ENCODE measurements at places on chromosomes 7 and 10.

- no peak for DNase-seq
Measured at GRCh38 chr10:129023082-129023481, 444.0 kb upstream of the MGMT start.

GRCh38 chr10:43231523-43232078, 35.3 kb downstream of the RASGEF1A start:
- DNase-seq = no peak

DNA sequence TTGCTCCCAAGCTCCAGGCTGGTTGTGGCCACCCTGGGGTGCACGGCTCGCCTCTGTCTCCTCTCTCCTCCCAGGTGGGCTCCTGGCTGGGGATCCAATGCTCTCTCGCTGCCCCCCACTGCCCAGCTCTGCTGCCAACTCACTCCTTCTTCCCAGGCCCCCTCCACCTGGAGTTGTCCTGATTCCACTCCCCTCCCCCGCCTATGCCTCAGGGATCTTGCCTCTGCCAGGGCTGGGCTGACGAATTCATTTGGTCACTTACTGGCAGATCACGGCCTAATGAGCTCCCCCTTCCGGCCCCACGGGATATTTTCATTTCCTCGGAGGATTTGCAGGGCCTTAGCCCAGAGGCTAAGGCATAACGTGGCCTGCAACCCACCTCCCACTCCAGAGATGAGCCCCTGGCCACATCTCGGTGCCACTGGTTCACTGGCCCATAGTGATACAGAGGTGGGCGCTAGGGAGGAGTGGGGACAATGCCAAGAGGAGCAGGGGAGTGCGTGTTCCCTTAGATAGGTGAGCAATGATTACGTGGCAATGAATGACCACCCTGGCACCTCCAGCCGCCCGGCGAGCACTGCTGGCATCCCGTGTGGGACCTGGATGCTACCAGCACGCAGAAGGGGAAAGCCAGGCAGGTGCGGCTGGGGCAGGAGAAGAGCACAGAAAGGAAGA, 344.6 kb upstream of the SHH start:
- no peak for DNase-seq

DNA sequence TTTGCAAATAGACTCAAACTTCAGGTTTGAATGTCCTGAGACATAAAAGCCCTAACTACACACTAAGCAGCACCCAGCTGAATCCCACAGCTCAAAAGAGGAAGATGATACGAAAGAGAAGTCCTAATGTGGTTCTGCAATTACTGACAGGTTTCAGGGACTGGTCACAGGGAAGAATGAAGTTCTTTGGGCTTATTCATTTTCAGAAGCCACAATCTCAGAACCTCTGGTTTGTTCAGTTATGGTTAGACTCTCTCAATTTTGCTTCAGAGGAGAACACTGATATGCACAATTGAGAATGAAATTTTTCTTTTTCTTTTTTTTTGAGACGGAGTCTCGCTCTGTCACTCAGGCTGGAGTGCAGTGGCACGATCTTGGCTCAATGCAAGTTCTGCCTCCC, 94.6 kb upstream of the FAM180A start:
- no peak for DNase-seq

DNA sequence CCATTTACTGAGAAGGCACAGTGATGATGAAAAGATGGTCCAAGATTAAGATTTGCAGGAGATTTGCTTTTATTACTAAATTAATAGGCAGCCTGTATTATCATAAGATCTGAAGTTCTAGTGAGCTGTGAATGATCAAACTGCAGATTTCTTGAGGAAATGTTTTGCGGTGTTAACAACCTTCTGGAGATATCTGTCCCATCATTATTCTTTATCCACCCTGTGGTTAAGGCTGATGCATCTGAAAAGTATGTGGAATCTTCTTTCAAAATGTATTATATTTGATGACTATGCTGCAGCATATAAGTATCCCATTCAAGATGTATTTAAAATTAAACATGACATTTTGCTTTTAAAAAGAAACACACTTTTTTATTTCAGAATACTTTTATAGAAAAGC, 150.3 kb downstream of the POLR1F start:
- DNase-seq = no peak

GRCh38 chr7:7119729-7120128, 62.6 kb upstream of the C1GALT1 start:
- no peak for DNase-seq

DNA sequence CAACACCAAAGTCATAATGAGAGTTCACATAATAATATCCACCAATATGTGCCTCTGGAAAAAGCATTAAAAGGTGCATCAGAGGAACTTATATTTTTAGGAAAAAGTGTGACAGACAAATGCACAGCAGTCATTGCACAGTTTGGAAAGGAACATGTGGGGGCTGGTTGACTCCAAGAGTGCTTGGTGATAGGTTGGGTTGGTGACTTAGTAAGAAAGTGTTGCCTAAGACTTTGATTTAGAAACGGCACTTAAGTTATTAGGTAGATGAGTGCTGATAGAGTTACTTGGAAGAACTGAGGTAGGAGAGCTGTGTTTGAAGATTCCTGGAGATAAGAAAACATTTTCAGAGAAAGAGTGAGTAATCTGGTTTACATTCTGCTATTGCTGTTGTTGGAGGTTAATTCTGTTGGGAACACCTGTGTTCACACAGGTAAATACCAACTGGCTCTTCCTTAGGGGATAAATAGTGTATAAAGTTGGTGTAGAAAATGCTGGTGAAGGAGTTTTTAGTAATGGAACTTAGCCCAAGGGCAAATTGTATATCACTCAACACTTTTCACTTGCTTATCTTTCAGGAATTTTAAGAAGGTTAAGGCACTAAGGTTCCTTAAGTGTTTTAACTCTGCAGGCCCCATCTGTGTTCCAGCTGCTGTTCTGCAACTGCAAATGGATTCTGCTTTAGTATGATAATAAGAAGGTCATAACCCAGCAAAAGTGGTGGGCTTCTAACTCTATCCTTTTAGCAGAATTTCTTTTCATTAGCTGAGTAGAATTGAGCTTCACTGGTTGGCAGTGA, 196.1 kb downstream of the NSUN6 start:
- no peak for DNase-seq

DNA sequence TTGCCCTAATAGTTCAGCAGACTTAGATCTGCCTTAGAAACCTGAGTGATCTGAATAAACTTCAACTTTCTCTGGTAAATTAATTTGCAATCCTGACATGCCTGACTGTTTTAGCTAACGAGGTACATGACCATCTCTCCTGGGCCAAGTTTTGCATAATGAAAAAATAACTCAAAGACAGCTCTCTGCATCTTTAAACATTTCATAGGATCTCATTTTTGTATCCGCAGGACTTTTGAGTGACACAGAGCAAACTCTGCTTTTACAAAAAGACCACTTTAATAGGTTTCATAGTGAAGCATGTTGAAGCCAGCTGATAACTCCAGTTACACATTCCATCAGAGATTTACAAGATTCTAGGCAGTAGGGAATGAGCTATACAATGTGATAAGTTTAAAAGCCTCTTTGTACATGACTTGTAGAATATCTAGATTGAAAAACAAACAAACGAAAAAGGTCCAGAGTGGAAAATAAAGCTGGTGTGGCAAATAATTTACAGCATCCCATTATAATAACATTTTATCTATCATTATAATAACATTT, 2.1 kb downstream of the PRKG1 start:
- no peak for DNase-seq

DNA sequence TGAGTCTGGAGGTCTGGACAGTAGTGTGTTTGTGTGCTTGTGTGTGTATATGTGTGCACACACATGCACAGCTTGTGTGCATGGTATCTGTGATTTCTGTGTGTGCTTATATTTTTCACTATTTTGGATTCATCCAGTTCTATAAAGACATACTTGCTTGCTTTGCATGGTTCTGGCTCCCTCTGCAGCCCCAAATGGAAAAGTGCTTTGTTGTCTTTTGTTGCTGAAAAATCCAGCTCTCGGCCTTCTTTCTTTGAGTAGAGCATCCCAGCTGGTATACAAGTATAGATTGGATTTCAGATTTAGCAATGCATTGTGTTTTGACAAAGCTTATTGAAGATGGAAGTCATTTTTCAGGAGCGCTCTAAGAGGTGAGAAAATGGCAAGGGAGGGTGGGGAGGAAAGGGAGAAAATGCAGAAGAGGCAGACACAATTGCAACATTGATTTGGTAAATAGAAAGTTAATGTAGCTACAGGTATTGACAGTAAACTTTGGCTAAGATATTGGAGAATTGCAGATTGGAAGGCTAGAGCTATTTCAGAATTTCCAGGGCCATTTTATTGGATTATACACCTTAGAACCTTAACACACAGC, 333.9 kb downstream of the AUTS2 start:
- no peak for DNase-seq

- peak; percentile 96 for DNase-seq
Measured at GRCh38 chr7:1940402-1940786, 270.3 kb downstream of the ELFN1 start.

DNA sequence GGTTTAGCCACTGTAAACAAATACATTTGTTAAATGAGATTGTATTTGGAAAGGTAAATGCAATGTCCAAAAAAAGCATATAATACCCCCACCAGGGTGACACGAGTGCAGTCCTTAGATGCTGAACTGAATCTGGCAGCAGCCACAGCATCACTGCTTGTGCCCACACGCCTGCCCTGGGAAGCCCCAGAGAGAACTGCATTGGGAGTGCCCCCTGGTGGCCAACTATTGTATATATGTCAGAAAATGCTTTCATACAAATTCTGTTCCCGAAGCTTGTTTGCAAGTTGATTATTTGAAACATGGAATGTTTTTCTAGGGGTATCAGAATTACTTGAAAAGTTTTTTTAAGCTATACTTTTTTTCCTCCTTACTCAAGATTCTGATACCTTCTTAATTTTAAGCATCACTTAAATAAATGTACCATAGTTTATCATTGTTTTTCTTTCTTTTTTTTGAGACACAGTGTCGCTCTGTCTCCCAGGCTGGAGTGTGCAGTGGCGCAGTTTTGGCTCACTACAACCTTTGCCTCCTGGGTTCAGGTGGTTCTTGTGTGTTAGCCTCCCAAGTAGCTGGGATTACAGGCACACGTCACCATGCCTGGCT, 50.1 kb downstream of the LANCL2 start:
- DNase-seq = peak; percentile 75

DNA sequence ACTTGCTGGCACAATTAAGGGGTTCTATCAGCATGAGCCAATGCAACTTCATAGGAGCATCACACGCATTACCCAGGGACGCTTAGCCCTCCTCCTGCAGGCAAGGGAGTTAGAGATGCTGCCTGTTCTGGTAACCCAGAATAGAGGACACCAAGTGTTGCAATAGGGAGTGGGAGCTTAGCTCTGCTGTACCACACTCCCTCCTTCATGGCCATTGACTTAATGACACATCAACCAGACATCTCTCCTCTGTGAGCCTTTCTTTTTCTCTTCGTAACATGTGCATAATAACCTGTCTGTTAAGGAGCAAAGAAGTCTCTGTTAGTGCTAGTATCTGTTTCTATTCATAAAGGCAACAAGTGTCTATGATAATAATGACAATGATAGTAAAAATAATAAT, 282.4 kb downstream of the SORCS3 start:
- no peak for DNase-seq

- no peak for DNase-seq
Measured at GRCh38 chr7:151833691-151834090, 43.2 kb downstream of the PRKAG2 start.

- DNase-seq = no peak
Measured at GRCh38 chr10:48655411-48656240, 29.0 kb upstream of the WDFY4 start.

DNA sequence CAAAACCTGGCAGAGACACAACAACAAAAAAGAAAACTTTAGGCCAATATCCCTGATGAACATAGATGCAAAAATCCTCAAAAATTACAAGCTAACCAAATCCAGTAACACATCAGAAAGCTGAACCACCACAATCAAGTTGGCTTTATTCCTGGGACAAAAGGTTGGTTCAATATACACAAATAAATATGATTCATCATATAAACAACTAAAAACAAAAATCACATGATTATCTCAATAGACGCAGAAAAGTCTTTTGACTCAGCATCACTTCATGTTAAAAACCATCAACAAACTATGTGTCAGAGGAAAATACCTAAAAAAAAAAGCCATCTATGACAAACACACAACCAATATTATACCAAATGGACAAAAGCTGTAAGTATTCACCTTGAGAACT, 283.5 kb downstream of the THSD7A start:
- no peak for DNase-seq

DNA sequence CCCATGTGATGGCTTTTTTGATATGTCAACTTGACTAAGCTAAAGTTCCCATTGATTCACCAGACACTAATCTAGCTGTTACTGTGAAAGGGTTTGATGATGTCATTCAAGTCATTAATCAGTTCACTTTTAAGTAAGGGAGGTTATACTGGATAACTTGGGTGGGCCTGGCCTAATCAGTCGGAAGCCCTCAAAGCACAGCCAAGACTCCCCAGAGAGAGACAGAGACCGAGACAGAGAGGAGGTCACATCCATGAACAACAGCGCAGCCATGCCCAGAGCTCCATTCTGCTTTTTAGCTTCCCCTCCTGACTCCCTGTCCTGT, 103.4 kb downstream of the TRIL start:
- no peak for DNase-seq

- DNase-seq = peak; percentile 32
Measured at GRCh38 chr10:80204677-80205476, 460 bp downstream of the ANXA11 start.

GRCh38 chr10:126663328-126663727, 7.2 kb downstream of the C10orf90 start:
- peak; percentile 12 for DNase-seq

DNA sequence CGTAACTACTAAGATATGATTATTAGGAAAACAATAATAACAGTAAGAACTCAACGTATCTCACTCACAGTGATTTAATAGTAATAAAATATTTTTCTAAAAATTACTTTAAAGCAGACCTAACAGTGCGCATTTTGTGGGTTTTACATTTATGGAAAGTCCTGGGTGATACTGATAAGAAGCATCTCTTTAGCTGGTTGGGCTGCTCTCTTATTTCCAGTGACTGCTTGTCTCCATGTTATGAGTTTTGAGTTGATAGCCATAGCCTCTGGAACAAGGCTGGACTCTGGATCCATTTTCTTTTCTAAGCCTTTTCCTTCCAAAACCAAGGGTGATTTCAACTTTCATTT, 29.5 kb upstream of the INHBA start:
- no peak for DNase-seq

GRCh38 chr7:88490874-88491273, 184.2 kb upstream of the STEAP4 start:
- DNase-seq = no peak

DNA sequence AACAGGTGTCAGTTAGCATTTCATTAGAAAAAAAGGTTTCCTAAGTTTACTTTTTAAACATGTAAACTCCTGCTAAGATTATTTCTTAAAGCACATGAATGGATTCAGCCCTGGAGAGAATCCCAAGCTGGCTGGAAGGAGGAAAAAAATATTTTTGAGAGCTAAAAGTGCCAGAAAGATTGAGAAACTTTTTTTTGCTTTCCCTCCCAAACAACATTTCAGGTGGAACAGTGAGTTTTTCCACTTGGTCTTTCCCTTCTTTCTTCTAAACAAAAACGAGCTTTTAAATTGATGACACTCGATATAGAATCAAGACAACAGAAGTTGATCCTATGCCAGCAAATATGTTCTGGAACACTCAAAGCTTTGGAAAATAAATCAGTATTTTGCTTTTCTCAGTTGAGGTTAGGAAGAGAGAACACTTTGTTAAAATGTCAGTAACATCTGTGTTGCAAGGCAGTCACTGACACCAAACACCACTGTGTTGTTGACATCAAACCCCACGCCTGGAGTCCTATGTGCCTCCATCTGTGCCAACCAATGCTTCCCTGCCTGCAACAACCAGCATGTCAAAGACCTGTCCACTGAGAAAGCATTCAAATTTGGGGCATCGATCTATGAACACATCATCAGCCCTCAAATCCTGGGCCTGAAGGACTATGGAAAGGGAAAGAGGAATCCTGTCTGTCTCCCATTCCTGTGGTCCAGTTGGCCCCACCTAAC, 22.9 kb upstream of the INSIG1 start:
- no peak for DNase-seq
